ENCODE measurements at places on chromosomes 12 and 14.

DNA sequence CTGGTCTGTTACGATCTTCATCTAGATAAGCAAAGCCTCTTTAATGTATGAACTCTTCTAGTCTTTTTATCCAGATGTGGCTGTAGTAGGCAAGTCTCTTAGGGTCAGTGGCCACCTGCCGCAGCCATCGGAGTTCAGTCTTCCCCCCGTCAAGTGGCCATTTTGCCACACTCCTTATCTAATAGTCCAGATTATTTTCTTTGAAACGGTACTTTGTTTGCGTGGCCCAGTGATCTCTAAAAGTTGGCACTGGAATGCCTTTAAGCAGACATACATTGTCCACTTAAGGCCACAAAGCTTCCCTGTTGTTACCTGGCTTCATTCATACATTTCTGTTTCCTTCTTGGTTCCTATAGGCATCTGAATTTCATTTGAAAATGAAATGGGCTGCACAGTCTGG, 36.0 kb upstream of the BMAL2 start:
- DNase-seq: no peak
- H3K4me3 ChIP-seq: no peak overlapping the region
- no peaks in the 10 kb centered on the region for H3K4me1 ChIP-seq
- no peaks in the 10 kb centered on the region for H3K27me3 ChIP-seq
- no peak overlapping the region for H3K27ac ChIP-seq
- peaks cover 5% of the 10 kb centered on the region for H3K36me3 ChIP-seq

DNA sequence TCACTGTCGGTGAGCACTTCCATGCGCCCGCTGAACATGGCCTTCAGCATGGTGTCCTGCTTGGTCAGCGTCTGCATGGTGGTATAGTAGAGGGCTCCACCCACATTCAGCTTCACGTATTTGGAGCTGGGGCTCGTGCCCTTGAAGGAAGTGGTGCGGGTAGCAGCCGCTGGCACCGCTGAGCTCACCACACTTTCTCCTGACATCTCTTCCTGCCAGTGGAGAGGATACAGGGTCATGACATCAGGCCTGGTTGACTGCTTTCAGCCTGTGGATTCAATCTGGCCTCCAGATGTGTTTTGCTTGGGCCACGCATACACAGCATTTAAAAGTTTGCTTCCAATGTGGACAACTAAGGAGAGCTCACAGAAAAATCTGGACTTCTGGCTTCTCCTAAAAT, 7.6 kb downstream of the KCTD10 start:
- H3K27ac ChIP-seq: no peak overlapping the region
- DNase-seq: no peak
- no peaks in the 10 kb centered on the region for H3K27me3 ChIP-seq
- no peak overlapping the region for H3K4me3 ChIP-seq
- no peaks in the 10 kb centered on the region for H3K4me1 ChIP-seq

- H3K27ac ChIP-seq: no peak overlapping the region
- no peaks in the 10 kb centered on the region for H3K36me3 ChIP-seq
- H3K27me3 ChIP-seq: no peaks in the 10 kb centered on the region
Measured at GRCh38 chr14:99552572-99553216, 51.3 kb downstream of the CCDC85C start.

GRCh38 chr14:70908935-70909641, 1.8 kb downstream of the PCNX1 start:
- peak overlapping the region; percentile 79 for H3K27ac ChIP-seq
- H3K36me3 ChIP-seq: no peaks in the 10 kb centered on the region
- DNase-seq: no peak

GRCh38 chr12:49741882-49742620, 694 bp downstream of the TMBIM6 start:
- no peaks in the 10 kb centered on the region for H3K36me3 ChIP-seq
- DNase-seq: peak; percentile 90
- peaks cover 53% of the 10 kb centered on the region for H3K4me1 ChIP-seq
- H3K27ac ChIP-seq: peak overlapping the region; percentile 99
- H3K27me3 ChIP-seq: no peaks in the 10 kb centered on the region

- no peaks in the 10 kb centered on the region for H3K27me3 ChIP-seq
- no peak for DNase-seq
- H3K27ac ChIP-seq: no peak overlapping the region
Measured at GRCh38 chr12:108370415-108370814, 31.3 kb upstream of the CMKLR1 start.

DNA sequence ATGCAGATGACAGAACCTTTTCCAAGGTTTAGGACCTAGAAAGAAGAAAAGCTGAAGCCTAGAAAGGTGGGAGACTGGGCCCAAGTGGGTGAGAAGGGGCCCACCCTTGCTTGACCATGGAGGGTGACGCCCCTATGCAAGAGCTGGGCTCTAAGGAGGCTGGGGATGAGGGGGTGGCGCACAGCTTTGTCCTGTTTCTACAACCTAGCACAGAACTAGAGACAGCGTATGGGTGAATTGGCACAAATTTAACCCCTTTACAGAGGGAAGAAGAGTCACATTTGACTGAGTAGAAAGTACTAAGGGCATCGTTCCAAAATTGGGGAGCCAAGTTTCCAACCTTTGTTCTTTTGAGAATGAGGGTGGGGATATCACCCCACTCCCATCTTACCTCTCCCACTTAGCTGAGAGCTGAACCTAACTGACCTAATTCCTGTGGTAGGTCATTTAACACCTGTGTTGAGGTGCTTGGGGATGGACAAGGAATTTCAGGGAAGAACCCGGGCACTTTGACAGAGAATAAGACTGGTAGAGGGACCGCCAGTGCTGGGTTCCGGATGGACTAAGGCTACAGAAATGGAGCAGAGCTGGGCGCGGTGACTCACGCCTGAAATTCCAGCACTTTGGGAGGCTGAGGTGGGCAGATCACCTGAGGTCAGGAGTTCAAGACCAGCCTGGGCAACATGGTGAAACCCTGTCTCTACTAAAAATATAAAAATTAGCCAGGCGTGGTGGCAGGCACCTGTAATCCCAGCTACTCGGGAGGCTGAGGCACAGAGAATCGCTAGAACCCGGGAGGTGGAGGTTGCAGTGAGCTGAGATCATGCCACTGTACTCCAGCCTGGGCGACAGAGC, 5.2 kb downstream of the NFKBIA start:
- H3K4me1 ChIP-seq: peaks cover 38% of the 10 kb centered on the region
- no peaks in the 10 kb centered on the region for H3K27me3 ChIP-seq
- no peak overlapping the region for H3K4me3 ChIP-seq
- H3K27ac ChIP-seq: no peak overlapping the region
- peaks cover 31% of the 10 kb centered on the region for H3K36me3 ChIP-seq

DNA sequence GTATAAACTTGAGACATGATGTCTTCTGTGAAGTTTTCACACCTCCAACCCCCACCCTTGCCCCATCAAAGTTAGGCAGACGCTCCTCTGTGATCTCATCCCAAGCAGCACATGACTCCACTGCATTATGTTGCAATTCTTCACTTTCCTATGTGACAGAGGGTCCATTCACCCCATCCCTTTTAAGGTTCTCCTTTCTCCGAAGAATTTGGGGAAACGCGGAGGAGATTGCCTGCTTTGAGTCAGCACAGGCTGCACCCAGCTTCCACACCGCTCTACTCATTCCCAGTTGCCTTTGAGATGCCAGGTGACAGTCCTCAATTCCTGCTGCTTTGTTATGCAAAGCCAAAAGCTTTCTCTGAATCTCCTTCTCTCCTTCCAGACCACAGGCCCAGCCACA, 61.8 kb downstream of the PHLDA1 start:
- no peaks in the 10 kb centered on the region for H3K36me3 ChIP-seq
- no peak overlapping the region for H3K4me3 ChIP-seq
- no peaks in the 10 kb centered on the region for H3K4me1 ChIP-seq
- no peaks in the 10 kb centered on the region for H3K27me3 ChIP-seq

GRCh38 chr14:78863143-78863542, 693.0 kb downstream of the NRXN3 start:
- H3K27ac ChIP-seq: no peak overlapping the region
- no peaks in the 10 kb centered on the region for H3K4me1 ChIP-seq
- no peaks in the 10 kb centered on the region for H3K36me3 ChIP-seq

DNA sequence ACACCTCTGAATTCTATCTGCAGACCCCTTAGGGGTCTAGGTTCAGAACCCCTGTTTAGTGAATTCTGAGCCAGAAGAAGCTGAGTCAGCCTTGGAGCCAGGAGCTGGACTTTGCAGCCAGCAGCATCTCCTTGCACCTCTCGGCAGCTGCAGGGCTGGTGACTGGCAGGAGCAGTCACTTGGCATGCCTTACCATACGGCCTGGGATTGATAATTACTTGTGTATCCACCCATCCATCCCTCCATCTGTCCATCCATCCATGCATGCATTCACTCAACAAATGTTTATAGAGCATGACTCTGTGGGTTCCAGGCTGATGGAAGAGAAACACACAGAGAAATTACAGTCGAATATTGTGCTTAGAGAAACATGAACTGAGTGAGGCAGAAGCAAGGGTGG, 67.5 kb upstream of the PRIMA1 start:
- H3K36me3 ChIP-seq: no peaks in the 10 kb centered on the region
- no peaks in the 10 kb centered on the region for H3K27me3 ChIP-seq
- DNase-seq: no peak
- no peak overlapping the region for H3K4me3 ChIP-seq
- H3K4me1 ChIP-seq: no peaks in the 10 kb centered on the region

- no peak overlapping the region for H3K27ac ChIP-seq
- H3K4me1 ChIP-seq: no peaks in the 10 kb centered on the region
- H3K4me3 ChIP-seq: no peak overlapping the region
- no peaks in the 10 kb centered on the region for H3K36me3 ChIP-seq
Measured at GRCh38 chr14:51444353-51445000, 204.4 kb downstream of the TMX1 start.

GRCh38 chr14:99786511-99786989, 6.7 kb upstream of the EML1 start:
- DNase-seq: no peak
- H3K36me3 ChIP-seq: no peaks in the 10 kb centered on the region
- H3K4me3 ChIP-seq: no peak overlapping the region
- H3K27ac ChIP-seq: no peak overlapping the region

DNA sequence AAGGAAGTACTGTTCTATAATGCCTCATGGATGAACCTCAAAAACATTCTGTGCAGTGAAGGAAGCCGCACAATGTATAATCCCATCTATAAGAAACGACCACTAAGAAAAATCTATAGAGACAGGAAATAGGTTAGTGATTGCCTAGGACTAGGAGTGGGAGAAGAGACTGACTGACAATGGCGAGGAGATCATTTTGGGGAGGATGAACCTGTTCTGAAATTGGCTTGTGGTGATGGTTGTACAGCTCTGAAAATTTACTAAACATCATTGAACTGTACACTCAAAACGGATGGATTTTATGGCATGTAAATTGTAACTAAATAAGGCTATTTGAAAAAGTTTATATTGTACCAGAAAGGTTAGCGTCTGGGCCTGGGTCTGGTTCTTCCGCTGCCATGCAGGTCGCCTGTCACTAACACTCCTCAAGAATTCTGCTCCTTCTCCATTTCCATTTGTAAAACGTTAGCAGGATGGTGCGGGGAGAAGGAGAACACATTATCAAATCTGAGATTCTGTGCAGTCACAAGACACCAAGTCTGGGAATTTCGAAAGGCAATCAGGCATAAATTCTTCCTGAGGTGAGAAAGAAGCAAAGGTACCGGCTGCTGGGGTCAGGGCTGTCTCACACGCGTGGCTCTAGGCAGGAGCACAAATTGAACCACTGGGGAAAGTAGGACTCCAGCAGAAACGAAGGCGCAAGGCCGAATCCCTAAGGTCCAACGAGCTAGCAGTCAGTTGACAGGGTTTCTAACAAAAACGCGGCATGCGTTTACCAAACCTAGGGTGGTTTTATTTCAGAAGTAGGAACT, 845 bp upstream of the COCH start:
- H3K4me1 ChIP-seq: peaks cover 15% of the 10 kb centered on the region
- H3K27me3 ChIP-seq: peaks cover 3% of the 10 kb centered on the region
- H3K36me3 ChIP-seq: no peaks in the 10 kb centered on the region
- DNase-seq: no peak
- no peak overlapping the region for H3K27ac ChIP-seq
- no peak overlapping the region for H3K4me3 ChIP-seq

DNA sequence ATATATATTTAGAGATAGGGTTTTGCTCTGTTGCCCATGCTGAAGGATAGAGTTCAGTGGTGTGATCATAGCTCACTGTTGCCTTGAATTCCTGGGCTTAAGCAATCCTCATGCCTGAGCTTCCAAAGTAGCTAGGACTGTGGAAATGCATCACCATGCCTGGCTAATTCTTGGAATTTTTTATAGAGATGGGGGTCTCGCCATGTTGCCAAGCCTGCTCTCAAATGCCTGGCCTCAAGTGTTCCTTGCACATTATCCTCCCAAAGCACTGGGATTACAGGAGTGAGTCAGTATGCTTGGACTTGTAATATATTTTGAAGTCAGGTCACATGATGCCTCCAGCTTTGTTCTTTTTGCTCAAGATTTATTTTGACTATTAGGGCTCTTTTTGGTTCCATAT, 178.0 kb downstream of the RPAP3 start:
- peaks cover 4% of the 10 kb centered on the region for H3K27me3 ChIP-seq
- H3K4me3 ChIP-seq: no peak overlapping the region
- H3K36me3 ChIP-seq: no peaks in the 10 kb centered on the region
- H3K4me1 ChIP-seq: no peaks in the 10 kb centered on the region
- H3K27ac ChIP-seq: no peak overlapping the region

DNA sequence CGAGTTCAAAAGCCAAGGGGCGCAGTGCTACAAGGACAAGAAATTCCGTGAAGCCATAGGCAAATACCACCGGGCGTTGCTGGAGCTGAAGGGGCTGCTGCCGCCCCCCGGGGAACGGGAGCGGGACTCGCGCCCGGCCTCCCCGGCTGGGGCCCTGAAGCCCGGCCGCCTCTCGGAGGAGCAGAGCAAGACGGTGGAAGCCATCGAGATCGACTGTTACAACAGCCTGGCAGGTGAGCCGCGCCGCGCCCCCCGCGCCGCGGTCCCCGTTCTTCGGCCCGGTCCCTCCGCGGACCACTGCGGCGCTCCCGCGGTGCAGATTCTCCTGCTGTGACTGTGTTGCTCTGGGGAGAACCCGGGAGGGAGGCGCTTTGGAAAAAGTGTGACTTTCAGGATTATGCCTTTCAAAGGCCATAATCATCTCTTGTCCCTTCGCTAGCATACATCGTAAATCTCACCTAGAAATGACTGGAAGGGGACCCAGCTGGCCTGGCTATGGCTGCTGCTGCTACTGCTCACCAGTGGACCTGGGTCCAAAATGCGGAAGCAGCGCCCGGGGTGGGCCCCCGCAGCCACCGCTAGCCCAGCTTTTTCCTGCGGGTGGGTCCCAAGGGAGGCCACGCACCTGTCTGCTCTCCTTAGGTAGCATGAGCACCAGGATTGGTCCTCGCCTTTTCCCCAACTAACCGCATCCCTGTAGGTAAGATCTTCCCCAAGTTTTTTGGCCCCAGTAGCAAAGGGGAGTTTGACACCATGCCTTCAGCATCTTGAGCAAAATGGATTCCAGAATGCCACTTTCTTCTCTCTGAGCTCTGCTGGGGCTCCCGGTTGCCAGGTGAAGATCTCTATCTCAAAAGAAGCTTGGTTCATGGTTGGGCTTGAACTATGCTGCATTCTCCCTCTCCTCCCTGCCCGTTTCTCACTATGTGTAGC, 853 bp downstream of the TTC9 start:
- H3K4me1 ChIP-seq: peaks cover 64% of the 10 kb centered on the region
- no peaks in the 10 kb centered on the region for H3K36me3 ChIP-seq
- H3K4me3 ChIP-seq: peak overlapping the region; percentile 82
- no peaks in the 10 kb centered on the region for H3K27me3 ChIP-seq
- DNase-seq: peak; percentile 53
- H3K27ac ChIP-seq: peak overlapping the region; percentile 81

- DNase-seq: no peak
- peaks cover 2% of the 10 kb centered on the region for H3K27me3 ChIP-seq
- H3K27ac ChIP-seq: no peak overlapping the region
- H3K4me1 ChIP-seq: peaks cover 6% of the 10 kb centered on the region
Measured at GRCh38 chr14:58633831-58634230, 3.9 kb upstream of the DACT1 start.

- no peaks in the 10 kb centered on the region for H3K4me1 ChIP-seq
- no peak overlapping the region for H3K4me3 ChIP-seq
- H3K27ac ChIP-seq: no peak overlapping the region
- H3K36me3 ChIP-seq: no peaks in the 10 kb centered on the region
- peaks cover 3% of the 10 kb centered on the region for H3K27me3 ChIP-seq
Measured at GRCh38 chr12:54166567-54167499, 22.0 kb downstream of the SMUG1 start.

Measured in CD4-positive, alpha-beta memory T cell (primary cell).